Fibroblast of villous mesenchyme (primary cell): ENCODE measurements at places on chromosomes 11 and 22. TPM values are rescaled to one million over a fixed set of nuclear protein-coding genes. Genes with fewer than 3 reads are reported as not detected.

DNA sequence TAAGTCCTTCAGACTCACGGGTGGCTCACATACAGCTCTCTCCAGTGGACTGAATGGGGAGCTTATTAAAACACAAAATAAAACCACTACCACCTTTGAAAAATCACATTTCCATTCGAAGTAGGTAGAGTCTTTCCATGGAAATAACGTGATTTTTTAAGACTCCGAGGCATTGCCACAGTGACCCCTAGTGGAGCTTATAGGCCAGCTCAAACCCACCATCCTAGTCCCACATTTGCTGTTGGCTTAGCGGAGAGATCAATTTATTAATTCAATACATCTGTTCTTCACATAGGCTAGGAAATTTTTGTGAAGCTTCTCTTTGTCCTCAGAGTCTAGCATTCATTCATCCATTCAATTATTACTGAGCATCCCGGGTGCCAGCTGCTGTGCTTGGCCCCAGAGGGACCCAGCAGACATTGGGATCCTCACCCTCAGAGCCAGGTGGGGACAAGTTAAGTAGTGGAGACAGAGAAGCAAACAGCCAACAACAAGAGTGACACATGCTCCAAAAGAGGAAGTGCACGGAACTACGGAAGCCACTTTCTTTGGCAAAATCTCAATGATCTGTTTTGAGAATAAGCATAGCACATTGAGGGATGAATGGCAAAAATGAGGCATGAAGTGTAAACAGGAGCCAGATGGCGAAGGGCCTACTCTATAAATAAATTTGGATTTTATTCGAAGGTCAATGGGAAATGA, 10.2 kb upstream of the P4HA3 start:
- DNase-seq: no peak

The FAM181B gene
- total RNA-seq: under 0.01 TPM in 1 of 2 replicates, not detected in the other

GRCh38 chr22:28948424-28948823, 65.1 kb downstream of the ZNRF3 start:
- DNase-seq: no peak

The YPEL4 gene
- total RNA-seq: 0.43 and 0.64 TPM in 2 replicates

DNA sequence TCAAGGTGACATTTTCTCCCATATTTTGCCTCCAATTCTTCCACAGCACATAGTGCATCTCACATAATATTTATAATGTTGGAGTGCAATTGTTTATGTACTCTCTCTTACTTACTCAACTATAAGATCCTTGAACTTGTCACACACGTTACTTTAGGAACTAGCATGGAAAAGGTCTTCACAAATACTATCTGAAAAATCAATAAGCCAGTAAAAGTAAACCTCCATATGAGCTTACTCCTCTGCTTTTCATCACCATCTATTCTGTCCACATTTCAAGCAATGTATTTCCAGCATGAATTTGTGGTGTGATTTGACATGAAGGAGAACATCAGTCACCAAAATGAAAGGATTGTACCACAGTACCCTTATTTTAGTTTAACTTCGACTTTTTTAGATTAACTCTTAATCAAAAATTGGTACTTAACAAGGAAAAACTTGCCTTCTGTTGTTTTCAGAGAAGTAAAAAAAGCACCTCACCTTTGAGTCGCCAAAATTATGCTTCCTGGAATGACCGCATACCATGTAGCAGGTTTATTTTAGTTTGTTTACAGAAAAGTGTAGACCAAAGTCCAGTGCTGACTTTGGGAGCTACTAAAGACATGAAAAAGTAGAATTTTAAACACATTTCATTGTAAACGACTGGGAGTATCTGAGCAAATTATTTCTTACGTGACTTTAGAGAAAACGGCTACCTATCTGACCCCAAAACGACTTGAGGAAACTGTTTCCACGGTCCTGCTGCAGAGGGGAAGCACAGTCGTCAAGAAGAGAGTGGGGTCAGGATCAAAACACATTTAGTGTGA, at the start of gene SLC22A9:
TSS of gene SLC22A9 (plus strand) at position 621 of the 806 bp plus-strand sequence. CDS start 272 bp downstream, outside the sequence.
- DNase-seq: no peak

The USP2 gene
- under 0.01 and 0.43 TPM in 2 replicates for total RNA-seq

DNA sequence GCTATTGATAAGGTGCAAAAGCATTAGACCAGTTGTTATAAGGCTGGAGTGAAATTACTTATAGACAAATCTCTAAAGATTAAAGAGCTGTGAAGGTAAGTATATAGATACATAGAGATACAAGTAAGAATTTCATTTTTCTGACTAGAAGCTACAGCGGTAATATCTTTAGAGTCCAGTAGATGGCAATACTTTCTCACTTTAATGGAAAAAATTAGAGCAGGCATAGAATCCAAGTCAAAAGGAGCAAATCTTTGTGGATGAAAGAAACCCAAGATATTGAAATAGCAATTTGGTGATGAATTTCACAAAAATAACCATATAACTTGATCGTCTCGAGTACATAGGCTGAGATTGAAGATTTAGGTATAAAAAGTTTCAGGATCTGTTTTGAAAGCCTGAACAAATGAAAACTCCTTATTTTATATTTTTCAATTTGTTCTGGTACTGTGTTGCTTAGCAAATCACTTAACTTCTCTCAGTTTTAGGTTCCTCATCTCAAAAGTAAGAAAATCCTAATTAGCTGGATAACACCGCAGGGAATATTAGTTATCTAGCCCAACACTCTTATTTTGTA, 81.9 kb downstream of the UVRAG start:
- peak; percentile 54 for DNase-seq

The IFT27 gene
- 16.0 and 24.5 TPM in 2 replicates for total RNA-seq

DNA sequence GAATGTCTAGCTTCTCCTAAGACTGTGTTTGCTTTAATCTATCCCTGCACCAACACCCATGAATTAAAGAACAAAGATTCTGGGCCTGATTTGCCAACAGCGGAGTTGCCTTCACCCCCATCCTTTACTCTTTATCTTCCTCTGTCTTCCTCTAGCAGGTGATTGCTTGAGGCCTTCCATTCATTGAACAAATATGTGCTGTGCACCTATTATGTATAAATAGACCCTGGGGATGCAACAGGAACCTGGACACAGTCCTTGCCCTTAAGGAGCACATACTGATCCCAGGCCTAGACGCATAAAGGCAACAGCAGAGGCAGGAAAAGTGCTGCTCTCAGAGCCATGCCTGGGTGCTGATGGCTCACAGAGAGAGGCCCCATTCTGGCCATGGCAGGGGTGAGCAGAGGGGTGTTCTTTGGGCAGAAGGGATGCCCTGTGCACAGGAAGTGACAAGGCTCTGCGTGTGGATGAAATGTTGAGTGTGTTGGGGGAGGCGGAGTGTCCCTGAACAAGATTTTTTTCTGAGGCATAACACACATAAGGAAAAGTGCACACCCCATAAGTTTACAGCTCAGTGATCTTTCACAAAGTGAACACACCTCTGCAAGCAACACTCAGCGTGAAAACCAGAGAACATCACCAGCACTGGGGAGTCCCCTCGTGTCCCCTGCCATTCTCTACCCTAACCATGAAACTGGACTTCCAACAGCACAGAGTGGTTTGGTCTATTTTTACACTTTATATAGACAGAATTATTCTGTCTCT, 145.9 kb downstream of the GRIK4 start:
- no peak for DNase-seq

The SLC6A5 gene
- total RNA-seq: not detected in 2 replicates

GRCh38 chr22:24937114-24937513, 9.4 kb downstream of the LHFPL7 start:
- DNase-seq: peak; percentile 31

The MS4A1 gene
- not detected in 2 replicates for total RNA-seq

DNA sequence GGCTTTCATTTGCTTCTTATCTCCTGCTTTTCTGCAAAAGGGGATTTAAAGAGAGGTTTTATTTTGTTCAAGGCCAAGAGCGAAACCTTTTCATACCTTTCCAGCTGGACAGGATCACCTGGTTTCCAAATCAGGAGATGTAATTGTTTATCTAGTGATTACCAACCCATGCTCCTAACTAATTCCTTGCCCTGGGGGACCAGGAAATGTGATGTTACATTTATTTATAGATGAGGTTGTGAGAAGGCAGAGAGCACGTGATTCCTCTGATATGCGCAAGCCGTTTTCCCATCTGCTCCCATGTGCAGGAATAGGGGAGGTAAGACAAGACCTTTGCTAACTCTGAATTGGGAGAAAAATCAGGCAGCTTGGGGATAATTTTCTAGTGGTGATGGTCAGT, 507.2 kb upstream of the LARGE1 start:
- DNase-seq: no peak

- peak; percentile 53 for DNase-seq
These were observed 79.1 kb upstream of the SCUBE2 start for GRCh38 chr11:9170450-9170849.

The ADM gene
- total RNA-seq: 536 and 925 TPM in 2 replicates

DNA sequence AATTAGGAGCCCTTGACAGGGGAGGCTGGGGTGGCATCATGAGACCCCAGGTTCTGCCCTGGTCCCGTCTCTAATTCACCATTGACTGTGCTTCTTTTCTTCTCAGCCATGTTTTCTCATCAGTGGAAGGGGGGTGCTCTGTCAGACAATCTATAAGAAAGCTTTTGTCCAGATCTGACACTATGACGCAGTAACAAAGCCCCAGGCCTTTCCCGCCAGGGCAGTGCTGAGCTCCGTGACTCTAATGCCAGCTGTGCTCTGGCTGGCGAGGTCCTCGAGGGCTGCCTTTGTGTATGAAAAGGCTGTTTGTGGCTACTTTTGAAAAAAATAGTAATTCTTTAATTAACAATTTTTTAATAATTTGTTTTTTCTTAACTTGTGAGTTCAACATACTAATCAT, 3.2 kb downstream of the CD6 start:
- DNase-seq: no peak

- no peak for DNase-seq
These were observed 22.9 kb downstream of the RAB38 start for GRCh38 chr11:88152381-88152780.

GRCh38 chr11:13207270-13207664, 70.3 kb upstream of the BMAL1 start:
- no peak for DNase-seq
